Activated CD4-positive, alpha-beta T cell treated with anti-CD3 and anti-CD28 coated beads for 24 hours (primary cell): ENCODE measurements at places on chromosomes 2 and 18.

- no peak for DNase-seq
Observed at GRCh38 chr2:235835810-235836209, 332.4 kb downstream of the GBX2 start.

DNA sequence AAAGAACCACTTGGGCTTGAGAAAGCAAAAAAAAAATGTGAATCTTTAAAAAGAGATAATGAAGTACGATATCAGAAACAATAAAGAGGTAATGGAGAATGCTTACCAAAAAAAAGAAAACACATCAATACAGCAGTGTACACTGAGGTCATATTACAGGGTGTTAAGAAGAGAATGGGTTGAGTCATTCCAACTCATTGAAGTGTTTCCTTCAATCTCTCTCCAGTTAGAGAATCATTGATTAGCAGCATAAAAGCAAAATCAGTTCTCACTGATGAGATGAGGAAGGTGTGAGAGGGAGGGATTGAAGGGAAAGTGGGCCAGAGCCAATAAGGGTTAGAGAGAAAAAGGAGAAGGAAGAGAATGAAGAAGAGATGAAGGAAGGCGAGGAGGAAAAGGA, 43.9 kb upstream of the SGPP2 start:
- no peak for DNase-seq

- peak; percentile 19 for DNase-seq
Observed at GRCh38 chr18:9082711-9083510, 19.6 kb upstream of the NDUFV2 start.

DNA sequence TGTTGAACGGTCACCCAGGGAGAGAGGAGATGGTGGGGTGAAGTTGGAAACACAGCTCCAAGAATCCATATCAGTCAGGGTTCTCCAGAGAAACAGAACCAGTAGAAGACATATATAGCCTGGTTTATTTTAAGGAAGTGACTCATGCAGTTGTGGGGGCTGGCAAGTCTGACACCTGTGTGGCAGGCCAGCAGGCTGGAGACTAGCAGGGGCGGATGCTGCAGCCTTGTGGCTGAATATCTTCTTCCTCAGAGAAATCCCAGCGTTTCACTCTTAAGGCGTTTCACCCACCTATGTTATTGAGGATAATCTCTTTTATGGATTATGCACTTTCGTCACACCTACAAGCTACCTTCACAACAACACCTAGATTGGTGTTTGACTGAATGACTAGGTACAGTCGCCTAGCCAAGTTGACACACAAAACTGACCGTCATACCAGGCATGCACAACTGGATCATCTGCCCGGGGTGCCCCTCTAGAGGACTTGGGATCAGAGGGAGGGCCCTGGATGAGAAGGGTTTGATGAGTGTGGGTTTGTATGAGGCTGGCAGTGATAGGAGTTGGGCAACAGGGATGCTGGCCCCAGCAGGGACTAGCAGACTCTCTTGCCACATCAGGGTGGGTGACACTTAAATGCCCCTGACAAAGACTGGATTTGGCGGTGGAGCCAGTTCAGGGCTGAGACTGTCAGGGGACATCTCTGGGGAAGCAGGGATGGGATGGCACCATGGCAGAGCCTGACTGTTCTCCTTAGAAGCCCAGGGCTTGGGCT, 23.4 kb downstream of the MROH2A start:
- DNase-seq: no peak

GRCh38 chr18:25349926-25350487, 2.0 kb downstream of the ZNF521 start:
- DNase-seq: no peak

DNA sequence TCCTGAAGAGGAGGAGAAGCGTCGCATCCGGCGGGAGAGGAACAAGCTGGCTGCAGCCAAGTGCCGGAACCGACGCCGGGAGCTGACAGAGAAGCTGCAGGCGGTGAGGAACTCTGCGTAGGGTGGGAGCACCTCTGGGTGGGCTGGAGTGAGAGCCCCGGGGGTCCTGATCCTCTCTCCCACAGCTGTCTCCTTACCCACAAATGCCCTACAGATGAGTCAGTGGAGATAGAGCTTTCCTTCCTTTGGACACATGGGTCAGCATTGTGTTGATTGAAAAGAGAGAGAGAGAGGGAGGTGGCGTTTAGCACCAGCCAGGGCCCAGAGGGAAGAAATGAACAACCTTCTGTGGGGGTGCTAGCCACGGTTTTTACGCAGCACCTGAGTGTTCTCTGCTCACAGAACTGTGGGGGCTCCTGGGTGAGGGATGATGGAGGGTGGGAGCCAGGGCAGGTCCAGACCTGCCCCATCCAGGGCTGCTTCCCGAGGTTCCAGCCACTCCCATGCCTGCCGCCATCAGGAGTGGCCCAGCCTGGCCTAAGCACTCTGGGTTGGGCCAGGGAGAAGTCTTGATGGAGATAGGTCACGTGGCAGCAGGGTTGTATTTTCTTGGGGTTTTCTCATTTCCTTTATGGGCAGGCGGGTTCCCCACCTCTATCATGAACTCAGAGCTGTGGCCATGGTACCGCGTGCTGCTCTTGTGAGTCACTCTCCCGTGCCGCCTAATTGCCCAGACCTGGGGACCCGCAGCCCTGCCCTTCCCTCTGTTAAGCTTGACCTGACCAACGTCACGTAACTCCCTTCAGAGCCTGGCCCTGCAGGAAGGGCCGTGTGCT, 16.3 kb downstream of the FOSL2 start:
- DNase-seq: no peak

DNA sequence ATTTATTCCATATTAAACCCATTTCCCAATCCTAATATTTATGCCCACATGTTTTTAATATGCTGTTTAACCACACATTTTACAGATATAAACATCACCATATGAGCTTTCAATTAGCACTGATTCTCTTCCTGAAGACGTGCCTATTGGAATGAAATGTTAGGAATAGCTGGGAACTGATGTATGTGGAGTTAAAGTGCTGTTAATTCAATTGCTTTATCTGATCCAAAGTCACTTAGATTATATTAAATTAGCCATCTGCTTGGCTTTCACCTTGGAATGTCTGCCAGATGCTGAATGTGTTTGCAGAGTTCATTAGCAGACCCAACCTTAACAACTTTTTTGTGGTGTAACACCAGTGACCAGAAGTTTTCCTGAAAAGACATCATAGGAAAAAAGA, 942.9 kb upstream of the KLHL29 start:
- DNase-seq: no peak

DNA sequence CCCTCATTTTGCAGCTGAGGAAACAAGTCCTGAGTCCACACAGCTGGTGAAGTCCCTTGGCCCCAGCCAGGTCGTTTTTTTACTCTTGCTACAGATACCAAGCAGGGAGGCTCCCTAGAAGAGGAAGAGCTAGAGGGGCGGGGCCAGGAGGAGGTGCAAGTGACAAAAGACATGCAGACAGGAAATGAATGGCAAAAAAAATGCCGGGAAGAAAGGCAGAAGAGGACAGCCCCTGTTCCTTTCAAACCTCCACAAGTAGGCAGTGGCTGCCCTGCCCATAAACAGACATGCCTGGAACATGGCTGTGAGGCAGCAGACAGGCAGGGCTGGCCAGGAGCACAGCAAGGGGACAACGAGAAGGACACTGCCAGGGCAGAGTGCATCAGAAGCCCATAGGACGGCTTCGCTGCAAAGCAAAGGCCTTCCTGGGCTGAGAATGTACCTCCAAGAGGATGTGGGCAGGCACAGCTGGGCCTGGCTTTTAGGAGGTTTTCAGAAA, 108.7 kb downstream of the ZBTB7C start:
- DNase-seq: no peak

GRCh38 chr2:2325516-2325915, 5.6 kb downstream of the MYT1L start:
- DNase-seq: no peak

GRCh38 chr2:165113414-165113813, 90.4 kb downstream of the SCN3A start:
- DNase-seq: no peak

GRCh38 chr2:76867854-76868253, 654.3 kb downstream of the LRRTM4 start:
- no peak for DNase-seq

DNA sequence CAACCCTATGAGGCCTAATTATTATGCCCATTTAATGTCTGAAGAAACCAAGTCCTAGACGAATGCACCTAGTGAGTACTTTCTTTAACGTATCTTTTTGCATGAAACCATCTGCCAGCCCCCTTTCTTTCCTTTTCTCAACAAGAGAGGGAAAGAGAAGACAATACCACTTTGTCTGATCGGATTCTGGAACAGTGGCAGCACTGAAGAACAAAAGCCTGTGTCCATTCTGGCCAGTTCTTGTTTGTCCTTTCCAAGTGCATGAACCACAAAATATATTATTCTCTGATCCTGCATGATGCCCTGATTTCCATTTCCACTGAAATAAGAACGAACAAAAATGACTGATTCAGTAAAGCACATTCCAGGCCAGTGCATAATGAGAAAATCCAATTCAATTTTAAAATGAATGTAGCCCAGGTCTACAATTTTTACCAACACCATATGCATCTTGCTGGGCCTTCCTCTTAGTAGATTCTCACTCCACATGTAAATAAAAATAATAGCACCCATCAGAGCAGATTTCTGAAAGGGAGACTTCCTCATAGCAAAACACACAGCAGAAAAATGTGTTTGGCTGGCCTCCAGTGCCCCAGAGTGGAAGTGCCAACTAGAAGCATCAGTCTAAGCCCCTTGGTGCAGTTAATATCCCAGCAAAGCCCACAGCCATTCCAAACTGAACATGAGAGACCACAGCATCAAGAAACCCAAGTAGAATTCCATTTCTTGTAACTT, 422.6 kb upstream of the ID2 start:
- no peak for DNase-seq

DNA sequence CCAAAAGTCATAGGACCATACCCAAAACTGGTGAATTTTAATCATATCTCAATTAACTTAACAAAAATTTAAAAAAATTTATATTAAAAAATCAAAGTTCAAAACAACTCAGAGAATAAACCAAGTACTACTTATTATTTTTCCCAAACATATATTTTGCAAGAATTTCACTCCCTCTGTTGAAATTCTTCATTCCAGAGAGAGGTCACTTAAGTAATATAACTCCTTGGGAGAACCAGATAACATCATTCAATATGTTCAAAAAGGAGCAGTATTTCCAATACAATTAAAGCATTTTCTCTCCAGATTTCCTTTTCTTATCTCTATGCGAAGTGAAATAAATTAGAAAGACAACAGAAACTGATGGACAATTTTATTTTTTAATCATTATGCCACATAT, 165.9 kb upstream of the RND3 start:
- DNase-seq: no peak

DNA sequence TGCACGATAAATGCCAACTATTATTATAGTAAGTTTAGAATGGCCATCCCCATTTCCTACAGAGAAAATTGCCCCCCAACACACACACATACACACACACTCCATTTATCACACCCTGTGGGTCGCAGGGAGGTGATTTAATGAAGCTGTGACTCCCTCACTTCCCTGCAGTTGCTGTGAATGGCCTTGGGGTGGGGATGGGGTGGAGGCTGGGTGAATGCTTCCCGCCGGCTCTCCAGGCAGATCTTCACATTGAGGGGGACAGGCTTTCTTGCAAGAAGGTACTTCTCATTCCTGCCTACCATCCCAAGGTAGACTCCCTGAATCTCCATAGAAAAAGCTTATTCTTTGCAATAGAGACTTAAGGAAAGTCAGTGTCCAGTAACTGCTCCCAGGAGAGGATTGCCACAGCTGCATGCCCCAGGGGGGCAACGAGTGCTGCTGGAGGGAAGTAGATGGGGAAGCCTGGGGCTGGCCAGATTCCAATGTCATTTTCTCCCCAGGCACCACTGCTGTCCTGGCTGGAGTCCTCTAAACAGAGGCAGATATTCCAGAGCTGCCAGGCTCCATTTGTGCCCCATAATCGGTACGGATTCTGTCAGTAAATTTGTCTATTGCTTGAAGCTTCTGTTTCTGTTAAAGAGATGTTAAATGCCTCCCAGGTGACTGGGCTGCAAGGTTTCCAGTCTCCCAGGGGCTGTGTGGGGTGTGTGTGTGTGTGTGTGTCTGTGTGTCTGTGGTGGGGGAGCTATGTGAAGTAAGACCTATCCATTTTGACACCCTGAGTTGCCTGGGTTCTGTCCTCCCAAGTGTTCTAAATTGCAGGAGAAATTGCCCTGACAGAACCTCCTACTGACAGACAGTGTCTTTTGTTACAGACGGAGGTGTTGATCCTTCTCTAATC, 265.5 kb downstream of the SRBD1 start:
- DNase-seq: no peak

- no peak for DNase-seq
Observed at GRCh38 chr2:168727904-168728470, 74.5 kb upstream of the NOSTRIN start.

DNA sequence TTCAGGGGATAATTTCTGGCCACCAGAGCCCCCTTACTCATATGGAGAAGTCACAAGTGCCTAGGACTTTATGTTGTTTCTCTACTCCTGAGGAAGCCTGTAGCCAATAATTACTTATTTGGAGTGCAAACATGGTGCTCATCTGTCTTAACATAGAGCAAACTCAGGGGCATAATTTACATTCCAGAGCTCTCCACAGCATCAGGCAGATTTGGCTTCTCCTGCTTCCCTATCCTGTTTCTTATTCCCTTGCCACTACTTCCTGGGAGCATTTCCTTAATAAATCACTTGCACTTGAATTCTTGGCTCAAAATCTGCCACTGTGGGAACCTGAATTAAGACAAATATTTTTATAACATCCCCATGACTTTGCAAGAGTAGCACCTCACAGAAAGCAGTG, 960.9 kb downstream of the SOCS6 start:
- DNase-seq: no peak

DNA sequence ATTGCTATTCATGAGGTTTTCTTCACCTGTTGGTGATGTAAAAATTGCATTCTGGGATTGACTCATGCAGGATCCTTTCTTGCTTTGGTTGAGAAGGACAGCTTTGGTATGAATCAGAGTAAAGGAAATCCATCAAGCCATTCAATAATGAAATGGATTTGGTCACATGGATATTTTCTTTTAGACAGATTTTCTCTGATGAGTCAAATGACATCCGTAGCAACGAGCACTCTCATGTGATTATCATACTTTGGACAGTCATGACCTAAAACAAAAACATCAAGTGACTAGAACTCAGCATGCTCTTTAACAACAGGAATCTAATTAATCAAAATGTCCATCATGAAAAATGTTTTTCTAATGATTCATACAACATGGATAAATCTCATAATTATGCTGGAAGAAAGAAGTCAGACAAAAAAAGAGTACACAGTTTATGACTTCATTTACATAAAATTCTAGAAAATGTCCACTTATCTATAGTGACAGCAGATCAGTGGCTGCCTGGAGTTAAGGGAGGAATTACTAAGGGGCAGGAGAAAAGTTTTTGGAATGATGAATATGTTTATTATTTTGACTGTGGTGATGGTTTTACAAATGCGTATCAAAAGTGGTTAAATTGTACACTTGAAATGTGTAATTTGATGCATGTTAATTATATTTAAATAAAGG, 30.7 kb downstream of the TRAK2 start:
- no peak for DNase-seq
